ENCODE measurements at places on chromosomes 5 and 9. TPM values are rescaled to one million over a fixed set of nuclear protein-coding genes. Genes with fewer than 3 reads are reported as not detected.

DNA sequence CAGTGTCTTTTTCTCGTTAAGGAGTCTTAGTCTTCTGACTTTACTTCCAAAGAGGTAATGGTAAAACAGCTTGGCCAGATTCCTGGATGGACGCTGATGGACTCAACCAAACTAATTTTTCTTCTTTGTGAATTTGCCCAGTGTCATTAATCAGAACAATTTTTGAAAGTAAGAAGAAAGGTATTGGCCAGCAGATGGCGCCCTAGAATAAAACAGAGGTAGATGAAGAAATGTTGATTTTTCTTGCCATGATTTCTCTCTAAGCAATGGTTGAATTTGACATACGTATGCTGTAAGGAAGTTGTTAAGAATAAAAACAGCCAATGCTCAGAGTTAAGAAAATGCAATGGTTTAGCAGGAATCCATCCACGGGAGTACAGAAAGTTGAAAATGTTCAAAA, 500.0 kb downstream of the DIRAS2 start:
- DNase-seq = peak; percentile 61

PCDHB8 gene
- 0.56 TPM for polyA plus RNA-seq

DNA sequence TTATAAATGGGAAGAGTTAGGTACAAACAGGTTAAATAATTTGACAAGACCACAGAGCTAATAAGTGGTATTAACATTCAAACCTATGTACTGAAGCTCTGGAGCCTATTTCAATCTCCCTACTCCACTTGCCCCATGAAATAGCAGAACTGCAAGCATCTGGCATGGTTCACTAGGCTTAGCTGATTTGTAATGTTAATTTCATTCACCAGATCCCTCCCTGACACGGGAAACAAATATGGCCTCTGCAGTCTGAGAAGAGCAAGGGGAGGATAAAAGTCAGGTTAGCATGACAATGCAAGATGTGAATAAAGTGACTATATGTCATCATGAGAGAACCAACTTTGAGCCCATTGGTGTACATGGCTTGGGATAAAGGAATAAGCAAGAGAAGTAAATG, 428.8 kb downstream of the BRINP1 start:
- no peak for DNase-seq

DNA sequence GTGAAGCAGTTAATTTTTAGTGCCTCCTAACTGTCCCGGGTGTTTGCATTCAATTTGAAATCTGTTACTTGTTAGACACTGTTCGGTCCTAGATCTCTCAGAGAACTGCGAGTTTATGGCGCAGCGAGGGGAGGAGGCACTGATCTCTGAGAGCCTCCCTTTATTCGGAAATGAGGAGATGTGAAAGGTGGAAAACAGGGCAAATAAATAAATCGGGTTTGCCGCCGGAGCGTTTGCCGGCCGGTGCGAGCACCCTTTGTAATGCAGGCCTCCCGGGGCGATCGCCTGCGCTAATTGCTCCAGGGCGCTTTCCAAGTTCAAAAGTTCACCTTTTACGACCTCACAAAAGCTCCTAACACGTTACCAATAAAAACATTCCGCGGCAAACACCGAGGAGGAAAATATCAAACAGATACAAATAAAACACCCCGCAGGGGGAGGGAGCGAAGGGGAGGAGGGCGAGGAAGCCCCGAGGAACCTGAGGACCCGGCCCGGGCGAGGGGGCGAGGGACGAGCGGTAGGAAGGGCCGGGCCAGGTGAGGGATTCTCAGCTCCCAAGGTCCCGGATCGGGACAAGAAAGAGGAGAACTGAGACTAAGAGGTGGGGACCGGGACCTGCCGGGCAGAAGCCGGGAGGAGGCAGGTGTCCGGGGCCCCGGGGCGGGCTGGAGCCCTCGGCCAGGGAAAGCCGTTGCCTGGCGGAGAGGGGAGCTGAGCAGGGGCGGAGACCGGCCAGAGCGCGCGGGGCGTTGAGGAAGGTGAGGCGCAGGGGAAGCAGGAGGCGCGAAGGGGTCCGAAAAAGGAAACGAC, 1.4 kb downstream of the NR6A1 start:
- peak; percentile 46 for DNase-seq

GRCh38 chr9:123929177-123929869, 603 bp downstream of the DENND1A start:
- peak; percentile 23 for DNase-seq

DNA sequence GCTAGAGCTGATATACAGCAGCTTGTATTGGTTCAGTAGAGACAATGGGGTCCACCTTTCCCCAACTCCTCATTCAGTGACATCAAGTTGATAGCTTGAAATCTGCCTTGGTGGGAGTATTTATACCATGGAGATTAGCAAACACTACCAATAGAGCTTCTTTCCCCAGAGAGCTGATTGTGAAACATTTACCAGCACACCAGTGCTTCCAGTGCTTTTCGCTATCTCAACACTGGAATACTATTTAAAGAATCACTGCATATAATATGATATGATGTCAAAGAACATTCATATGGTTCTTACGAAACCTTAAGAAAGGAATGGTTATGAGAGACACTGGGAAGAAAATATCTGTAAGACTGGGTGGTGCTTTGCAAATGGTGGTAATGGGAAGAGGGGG, 21.8 kb upstream of the RNF145 start:
- no peak for DNase-seq

FAM221B gene
- polyA plus RNA-seq = not detected

DNA sequence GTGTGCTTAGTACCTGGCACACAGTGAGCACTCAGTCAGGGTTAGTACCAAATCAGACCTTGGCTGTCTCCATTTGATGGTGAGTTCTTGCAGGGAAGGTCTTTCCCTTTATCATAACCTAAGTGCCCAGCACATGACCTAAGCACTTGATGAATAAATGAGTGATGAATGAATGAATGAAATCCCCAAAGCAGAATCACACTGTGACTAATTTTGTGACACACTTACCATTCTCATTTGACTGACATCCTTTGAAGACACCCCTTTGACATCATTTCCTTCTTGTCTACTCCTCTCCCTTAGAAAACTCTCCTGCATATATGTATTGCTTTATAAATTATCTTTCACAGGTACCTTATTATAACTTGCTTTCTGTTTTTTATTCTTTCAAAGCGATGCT, 130.2 kb upstream of the ELL2 start:
- no peak for DNase-seq

DNA sequence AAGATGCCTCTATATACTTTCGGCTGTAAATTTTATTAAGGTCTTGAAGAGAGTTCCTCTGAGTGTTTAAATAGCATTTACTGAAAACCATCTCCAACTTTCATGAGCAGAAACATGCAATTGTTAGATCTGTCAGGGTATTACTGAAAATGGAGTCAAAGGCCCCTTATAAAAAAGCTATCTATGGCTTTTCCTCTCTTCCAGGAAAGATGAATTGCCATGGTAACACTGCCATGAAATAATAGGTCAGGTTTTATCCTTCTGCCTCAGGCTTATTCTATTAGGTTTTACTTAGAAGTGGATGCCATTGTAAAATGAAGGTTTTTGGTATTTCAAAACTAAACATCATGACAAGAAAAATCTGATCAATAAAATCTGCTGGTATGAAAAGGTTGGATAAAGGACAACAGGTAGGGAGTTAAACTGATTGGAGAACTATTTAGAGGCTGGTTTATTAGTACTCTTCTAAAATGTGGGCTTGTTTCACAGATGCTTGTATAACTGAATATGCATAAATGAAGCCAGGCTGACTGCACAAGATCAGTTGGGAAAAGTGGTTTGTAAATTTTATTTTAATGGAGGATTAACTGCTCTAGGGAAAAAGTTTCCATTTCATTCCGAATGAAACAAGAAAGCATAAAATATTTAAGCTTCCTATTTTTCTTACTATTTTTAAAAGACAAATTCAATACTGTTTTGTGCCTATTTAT, 135.5 kb downstream of the RAB3C start:
- no peak for DNase-seq

DNA sequence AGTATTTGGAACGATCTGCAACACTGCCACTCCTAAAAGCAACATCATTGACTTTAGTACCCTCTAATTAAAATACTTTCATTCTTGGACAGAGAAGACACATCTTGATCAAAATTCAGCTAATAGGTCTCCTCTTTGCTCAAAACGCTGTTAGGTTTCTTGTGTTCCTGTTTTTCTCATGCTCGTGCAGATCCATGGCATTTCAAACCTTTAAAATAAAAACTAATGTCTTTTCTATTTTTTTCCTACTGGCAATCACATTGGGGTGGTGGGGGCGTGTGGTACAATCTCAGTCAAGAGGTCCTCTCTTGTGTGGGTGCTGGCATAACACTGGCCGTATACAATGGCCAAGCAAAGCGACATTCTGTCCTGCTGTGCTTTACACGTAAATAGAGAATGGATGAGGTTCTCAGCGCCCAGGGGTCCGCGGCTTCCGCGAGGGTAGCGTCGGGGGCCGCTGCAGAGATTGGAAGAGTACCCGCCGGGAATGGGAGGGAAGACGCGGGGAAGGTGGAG, 315 bp upstream of the GPR150 start:
- DNase-seq = no peak

DNA sequence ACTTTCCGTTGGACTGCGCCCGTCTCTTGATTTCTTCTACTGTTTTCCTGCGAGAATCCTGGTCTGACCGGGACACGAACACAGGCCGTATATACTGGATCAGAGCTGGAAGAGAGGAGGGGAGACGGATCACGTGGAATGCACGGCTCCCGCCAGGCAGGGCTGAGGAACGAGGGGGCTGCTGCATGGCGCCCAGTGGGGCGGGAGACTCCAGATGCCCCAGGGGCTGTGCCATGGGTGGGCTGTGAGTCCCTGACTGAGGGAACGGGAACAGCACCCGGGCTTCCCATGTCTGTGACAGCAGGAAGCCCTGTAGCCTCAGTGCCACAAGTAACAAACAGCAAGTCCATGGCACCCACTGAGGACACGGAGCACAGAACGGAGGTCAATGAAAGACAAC, 34.0 kb downstream of the LPCAT1 start:
- DNase-seq = no peak

CCNI2 gene
- 3.8 TPM for polyA plus RNA-seq

ANKRD55 gene
- polyA plus RNA-seq = 0.26 TPM

ZNF454 gene
- 0.77 TPM for polyA plus RNA-seq

NPR3 gene
- 33.7 TPM for polyA plus RNA-seq

- no peak for DNase-seq
Observed at GRCh38 chr5:172508471-172509404, 54.4 kb upstream of the SH3PXD2B start.

- DNase-seq = no peak
Observed at GRCh38 chr9:127538849-127539258, 73.2 kb upstream of the STXBP1 start.

DNA sequence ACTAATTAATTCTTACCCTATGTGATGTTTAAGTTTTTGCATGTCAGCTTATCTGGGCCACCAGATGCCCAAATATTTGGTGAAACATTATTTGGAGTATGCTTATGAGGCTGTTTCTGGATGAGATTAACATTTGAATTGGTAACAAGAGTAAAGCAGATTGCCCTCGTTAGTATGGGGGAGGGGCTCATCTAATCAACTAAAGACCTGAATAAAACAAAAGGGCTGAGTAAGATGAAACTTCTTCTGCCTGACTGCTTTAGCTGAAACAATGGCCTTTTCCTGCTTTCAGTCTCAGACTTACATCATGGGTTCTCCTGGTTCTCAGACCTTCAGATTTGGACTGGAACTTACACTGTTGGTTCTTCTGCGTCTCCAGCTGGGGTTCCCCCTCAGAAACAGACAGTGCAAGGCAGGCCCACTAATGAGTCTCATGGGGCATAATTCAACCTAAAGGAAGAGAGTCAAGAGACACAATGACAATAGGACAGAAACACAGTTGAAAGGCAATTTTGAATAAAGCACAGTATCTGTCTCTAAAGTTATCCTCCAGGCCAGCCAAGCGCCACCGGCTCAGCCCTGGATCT, 288.4 kb downstream of the CAAP1 start:
- no peak for DNase-seq

- DNase-seq = no peak
Observed at GRCh38 chr9:34158362-34158869, 20.4 kb upstream of the UBAP1 start.

Data from kidney (tissue), 22 donors.